ENCODE measurements at places on chromosomes 6 and 20. TPM values are rescaled to one million over a fixed set of nuclear protein-coding genes. Genes with fewer than 3 reads are reported as not detected.

DNA sequence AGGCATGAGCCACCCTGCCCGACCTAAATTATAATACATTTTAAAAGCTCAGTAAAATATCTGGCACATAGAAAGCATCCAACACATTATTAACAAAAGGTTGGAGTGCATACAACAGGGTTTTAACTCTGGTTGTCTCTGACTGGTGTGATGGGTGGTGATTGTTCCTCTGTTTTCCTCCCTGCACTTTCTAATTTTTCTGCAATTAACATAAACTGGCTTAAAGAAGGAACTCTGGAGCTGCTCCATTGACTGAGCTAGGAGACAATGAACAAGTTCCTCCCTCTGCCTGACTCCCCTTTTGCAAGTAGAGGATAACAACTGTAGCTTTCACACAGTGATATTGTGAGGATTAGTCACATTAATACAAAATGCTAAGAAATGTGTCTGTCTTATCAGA, 48.5 kb upstream of the SIRPG start:
- no peak for DNase-seq

DYNLT2 gene
- total RNA-seq: 3.3 TPM

DNA sequence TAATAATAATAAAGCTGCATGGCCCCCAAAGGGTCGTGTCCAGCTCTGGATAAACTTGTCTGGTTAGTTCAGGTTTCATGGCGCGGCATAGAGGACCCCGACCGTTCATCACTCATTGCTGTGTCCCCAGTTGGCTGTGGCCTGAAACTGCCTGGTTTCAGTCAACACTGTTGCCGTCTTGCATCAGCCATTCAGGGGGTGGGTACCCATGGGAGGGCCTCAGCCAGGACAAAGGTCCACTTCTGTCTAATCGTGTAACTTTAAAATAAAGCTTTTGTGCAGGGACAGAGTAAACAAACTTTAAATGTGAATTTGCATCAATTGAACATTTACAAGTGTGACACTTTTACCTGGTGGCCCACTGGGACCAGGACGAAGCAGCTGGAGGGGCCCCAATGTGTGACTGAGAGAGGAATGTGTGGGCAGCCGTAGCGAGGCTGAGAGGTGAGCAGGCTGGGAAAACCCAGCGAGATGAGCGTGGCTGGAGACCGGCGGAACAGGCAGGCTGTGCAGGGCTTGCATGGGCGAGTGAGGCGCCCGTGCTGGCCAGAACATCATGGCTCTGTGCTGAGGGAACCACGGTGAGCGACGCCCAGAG, 22.3 kb upstream of the UNC93A start:
- DNase-seq: no peak

GRCh38 chr6:63391203-63391970, 71.6 kb upstream of the LGSN start:
- no peak for DNase-seq

- DNase-seq: no peak
These were observed 114.4 kb downstream of the PHACTR3 start for GRCh38 chr20:59718751-59719150.

DNA sequence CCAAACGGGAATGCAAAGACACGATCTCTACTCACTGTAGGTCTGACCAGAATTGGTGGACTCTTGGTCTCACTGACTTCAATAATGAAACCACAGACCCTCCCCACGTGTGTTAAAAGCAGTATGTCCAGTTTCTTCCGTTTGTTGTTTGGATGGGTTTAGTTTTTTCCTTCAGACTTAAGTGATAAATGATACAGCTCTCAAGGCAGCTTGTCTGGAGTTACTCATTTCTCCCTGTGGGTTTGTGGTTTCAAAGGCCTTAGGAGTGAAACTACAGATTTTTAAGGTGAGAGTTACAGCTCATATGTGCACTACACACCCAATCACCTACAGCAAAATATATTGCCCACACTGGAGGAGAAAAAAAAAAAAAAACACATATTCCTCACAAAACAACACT, 86.7 kb upstream of the STMND1 start:
- DNase-seq: no peak

FNDC1 gene
- 0.38 TPM for total RNA-seq

NFATC2 gene
- total RNA-seq: 0.39 TPM

GRCh38 chr20:57106692-57107091, 159.7 kb downstream of the BMP7 start:
- no peak for DNase-seq

NMBR gene
- total RNA-seq: not detected

GRCh38 chr6:41318654-41319565, 16.5 kb upstream of the NCR2 start:
- DNase-seq: peak; percentile 94

SDCBP2 gene
- total RNA-seq: 5.3 TPM

GRCh38 chr6:70379473-70380013, 33.8 kb upstream of the FAM135A start:
- no peak for DNase-seq

- no peak for DNase-seq
These were observed 240.7 kb upstream of the POU3F2 start for GRCh38 chr6:98593676-98594075.

DNA sequence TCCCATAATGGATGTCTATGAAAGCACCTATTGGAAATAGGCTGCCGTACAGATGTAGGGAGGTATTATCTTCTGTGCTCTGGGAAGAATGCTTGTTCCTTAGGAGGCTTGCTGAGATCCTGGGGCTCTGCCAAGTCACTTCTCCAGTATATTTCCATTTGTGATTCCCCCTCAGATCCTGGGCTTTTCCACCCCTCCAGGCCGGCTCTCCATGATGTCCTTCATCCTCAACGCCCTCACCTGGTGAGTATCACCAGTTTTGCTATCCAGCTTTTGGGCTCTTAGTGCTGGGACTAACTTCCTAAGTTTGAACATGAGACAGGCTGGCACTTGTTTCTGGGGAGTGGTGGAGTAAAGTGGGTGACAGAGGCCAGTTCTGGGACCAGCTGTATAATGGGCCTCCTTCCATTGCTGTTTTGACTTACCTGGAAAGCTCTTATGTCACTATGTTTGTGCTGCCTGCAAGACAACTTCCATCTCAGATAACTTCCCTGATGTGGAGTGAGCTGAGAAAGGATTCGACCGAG, 2.6 kb downstream of the SYS1 start:
- DNase-seq: no peak

DNA sequence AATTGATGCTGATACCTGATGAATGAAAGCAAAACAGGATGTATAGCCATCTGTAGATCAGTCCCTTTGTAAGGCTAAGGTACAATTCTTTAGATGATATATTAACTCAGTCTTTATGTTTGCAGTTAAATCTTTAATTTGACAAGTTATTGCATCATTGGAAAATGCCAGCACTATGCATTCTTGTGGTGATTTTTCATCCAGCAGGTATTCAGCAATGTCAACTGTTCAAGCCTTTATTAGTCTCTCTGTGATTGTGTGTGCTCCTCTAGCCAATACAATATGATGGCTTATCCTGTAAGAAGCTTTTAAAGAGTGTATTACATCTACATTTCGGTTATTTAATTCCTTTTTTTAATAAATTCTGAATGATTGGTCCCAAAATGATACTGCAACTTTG, 34.3 kb downstream of the HLA-DMB start:
- no peak for DNase-seq

FAM162B gene
- total RNA-seq: 6.3 TPM

DNA sequence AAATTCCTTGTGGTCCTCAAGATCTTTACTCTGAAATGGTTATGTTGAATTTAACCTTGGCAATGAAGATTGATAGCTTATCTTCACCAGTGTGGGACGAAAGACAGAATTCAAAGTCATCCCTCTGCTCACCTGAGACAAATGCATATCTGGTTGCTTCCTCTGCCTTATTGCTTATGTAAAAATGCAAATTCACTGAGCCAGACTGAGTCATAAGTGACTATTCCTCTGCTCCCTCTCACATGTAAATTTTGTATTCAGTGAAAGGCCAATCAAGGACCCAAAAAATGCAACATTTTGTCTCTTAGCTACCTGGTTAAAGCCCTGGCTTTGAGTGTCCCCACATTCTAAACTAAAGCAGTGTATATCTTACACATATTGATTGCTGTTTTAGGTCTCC, 593.1 kb upstream of the GJE1 start:
- no peak for DNase-seq

DNA sequence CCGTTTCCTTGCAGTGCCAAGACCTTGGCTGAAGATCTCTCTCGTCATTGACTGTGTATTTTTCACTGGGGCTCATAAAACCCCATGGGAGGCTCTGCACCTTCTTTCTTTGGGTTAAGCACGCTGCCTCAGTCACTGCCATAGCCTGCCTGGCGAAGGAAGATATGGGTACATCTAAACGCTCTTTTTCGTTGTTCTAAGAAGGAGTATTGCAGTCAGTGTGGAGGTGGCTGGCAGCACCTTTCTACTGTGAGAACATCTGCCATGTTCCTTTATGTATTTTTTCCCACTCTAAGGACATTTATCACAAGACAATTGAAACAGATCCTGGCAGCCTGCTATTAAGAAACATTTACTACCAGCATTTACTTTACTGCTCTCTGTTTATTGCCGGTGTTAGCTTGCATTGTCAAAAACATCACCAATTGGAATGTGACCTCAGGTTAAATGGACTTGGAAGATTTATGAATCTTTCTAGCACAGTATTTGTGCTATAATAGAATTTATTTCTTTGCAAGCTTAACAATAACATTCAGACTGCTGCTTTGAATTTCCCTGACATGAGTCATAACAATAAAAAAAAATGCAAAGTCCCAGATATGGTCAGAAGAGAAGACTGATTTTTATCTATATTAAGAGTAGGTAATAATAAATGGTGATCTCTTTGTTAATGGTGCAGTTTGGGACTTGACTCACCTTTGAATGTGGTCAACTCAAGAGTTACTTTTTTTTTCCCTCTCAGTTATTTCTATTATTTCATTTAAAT, 62.2 kb upstream of the CLDN20 start:
- DNase-seq: no peak

DNA sequence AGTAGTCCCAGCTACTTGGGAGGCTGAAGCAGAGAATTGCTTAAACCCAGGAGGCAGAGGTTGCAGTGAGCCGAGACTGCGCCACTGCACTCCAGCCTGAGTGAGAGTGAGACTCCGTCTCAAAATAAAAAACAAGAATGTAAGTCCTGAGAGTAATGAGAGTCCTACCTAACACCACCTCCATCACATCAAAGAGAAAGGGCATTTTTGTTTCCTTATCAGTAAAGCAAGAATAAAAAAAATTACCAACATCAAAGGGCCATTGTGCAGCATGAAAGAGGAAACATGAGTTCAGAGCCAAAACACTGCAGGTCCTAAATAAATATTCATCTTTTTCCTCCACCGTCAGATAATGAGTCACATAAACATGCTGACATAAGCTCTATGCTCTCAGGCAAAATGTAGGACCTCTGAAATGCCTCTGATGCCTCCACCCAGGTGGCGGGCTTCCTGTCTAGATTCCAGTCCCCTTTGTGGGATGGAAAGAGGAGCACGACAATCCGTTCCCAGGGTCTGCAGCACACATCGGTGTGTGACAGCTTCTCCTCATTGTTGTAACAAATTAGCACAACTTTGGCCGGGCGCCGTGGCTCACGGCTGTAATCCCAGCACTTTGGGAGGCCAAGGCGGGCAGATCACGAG, 7.2 kb downstream of the ATP9A start:
- peak; percentile 46 for DNase-seq

DNA sequence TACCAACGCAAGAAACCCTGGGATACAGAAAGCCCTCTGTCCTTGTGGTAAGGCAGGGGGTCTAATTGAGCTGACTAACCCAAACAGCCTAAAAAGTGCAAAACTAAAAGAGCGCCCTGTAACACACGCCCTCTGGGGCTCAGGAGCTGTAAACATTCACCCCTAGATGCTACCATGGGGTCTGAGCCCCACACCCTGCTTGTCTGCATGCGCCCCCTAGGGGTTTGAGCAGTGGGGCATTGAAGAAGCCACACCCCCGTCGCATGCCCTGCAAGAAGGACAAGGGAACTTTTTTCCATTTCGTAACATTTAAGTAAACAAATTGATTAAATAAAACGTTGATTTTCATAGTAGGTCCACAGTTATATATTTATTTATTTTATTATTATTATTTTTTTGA, 616.9 kb upstream of the MAN1A1 start:
- DNase-seq: peak; percentile 89

DNA sequence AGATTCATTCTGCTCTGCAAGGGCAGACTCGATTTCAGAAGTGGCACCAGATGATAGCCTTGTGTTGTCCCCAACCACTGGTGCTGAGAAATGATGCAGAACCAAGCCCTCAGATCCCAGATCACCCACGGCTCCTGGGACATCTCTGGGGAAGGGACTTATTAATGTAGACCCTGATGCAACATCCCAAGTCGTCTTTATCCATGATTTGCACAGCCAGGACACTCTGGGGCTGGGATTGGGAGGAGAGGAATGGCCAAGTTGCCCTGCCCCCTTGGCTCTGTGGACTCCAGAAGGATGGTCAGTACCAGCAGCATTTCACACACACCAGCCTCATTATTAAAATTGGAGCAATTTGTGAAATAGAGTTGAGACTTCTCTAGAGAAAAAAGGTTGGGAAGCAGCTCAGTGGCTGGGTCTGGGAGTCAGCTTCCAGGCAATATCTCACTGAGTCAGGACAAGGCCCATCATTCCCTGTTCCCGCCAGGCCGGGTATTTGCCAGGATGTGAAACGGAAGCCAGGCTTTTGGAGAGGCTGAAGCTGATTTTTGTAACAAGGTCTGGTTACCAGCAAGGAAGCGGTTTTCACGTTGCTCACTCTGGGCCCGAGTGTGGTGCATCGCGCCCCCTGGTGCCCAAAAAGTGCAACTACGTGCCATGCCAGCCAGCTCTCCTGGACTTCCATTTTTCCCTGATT, 67.4 kb downstream of the ZBTB2 start:
- peak; percentile 91 for DNase-seq

COL19A1 gene
- total RNA-seq: not detected

GRCh38 chr20:57553376-57554018, 7.4 kb upstream of the PCK1 start:
- DNase-seq: no peak

GRCh38 chr6:12636336-12636735, 80.2 kb upstream of the PHACTR1 start:
- no peak for DNase-seq

- DNase-seq: no peak
These were observed 151.7 kb downstream of the ERMARD start for GRCh38 chr6:169903122-169903521.

Data from GM23338 (cell line).